ENCODE measurements at places on chromosomes 13 and 19.

- DNase-seq, result no peak
These were observed 27.4 kb downstream of the FPR3 start for GRCh38 chr19:51822325-51822724.

DNA sequence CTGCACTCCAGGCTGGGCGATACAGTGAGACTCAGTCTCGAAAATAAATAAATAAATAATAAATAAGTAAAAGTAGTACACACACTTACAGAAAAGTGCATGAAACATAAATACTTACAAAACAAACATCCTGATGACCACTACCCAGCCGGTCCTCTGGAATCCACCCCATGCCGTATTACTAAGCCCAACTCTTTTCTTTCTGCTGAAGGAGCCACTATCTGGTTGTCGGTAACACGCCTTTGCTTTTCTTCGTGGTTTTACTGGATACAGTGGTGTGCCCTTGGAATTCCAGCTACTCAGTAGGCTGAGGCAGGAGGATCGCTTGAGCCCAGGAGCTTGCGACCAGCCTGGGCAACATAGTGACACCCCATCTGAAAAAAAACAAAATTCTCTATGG, 39.4 kb downstream of the CELF5 start:
- no peak for DNase-seq

- DNase-seq, result no peak
These were observed 2.2 kb downstream of the NAXD start for GRCh38 chr13:110617321-110618072.

DNA sequence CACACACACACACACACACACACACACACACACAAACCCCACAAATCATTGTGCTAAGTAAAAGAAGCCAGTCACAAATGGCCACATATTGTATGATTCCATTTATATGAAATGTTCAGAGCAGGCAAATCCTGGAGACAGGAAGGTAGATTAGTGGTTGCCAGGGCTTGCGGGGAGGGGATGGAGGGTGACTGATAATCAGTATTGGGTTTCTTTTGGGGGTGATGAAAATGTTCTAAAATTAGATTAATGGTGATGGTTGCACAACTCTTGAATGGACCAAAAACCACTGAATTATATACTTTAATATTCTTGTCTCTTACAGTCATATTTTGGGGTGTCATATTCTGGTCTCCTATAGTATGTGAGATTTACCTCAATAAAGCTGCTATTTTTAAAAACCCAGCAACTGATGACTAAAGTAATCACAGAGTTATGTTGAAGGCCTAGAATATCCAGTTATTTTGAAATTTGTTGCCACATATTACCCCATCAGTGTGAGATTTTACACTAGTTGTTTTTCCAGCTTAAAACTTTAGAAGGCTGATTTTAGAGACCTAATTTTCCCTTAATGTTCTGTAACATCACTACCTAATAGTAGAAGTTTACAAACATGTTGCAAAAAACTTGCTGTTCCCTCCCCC, 20.3 kb downstream of the FLT1 start:
- DNase-seq, result no peak

DNA sequence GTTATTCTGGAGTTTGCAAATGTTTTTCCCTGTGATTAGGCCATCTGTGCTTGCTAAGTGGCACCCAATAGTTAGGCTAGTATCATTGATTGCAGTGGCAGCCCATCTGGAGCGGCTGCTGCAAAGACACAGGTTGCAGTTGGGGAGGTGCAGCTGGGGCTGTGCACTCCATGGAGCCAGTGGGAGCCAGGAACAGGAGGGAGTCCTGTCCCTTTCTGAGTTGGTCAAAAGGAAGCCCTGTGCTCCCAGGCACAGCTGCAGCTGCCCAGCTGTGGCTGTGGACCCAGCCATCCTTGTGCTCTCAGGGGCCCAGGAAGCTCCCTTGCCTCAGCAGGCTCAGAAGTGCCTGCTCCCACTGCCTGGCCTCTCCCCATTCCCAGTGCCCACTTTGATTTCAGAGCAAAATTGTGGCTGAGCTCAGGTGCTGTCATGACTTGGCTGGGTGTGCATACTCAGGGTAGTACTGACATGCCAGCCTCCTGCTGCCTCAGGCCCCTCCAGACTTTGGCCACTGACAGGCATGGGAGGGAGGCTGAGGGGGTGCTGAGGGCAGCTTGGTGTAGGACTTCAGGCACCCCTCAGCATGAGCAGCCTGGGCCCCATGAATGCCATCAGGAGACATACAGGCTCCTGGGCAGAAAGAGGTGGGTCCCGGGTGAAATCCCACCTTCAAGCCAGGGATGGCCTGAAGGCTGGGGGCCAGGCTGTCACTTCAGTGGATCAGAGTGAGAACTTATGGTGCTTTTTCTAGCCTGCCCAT, 270.6 kb downstream of the PCDH20 start:
- DNase-seq, result no peak
